A549 treated with Hydrocortisone at 1 μM for 4 hours (cell line): ENCODE measurements at places on chromosomes 16 and 17. TPM values are rescaled to one million over a fixed set of nuclear protein-coding genes. Genes with fewer than 3 reads are reported as not detected.

Gene INCA1
- 1.1 to 2.0 TPM (median 1.8 TPM) in 5 replicates for total RNA-seq

Gene PRDM7
- not detected in 5 replicates for total RNA-seq

Gene KATNIP
- total RNA-seq, result 10.9 to 14.8 TPM (median 11.5 TPM) in 5 replicates

Gene OR1A1
- not detected in 5 replicates for total RNA-seq

Gene CEP295NL
- 0.37 to 0.44 TPM (median 0.41 TPM) in 5 replicates for total RNA-seq

Gene C16orf96
- 0.05 to 0.08 TPM (median 0.06 TPM) in 4 of 5 replicates, not detected in the other for total RNA-seq

Gene EFNB3
- total RNA-seq, result 1.1 to 1.4 TPM (median 1.3 TPM) in 5 replicates

Gene MARVELD3
- total RNA-seq, result 0.24 to 0.45 TPM (median 0.26 TPM) in 5 replicates

Gene IKZF3
- total RNA-seq, result not detected in 5 replicates

Gene CHMP1A
- 89.6 to 119 TPM (median 92.0 TPM) in 5 replicates for total RNA-seq

Gene ZP2
- not detected in 5 replicates for total RNA-seq

Gene ABCC12
- 0.02 to 0.12 TPM (median 0.05 TPM) in 5 replicates for total RNA-seq

Gene GPS1
- 114 to 145 TPM (median 137 TPM) in 5 replicates for total RNA-seq

Gene DNAI2
- 0.05 to 0.06 TPM in 2 of 5 replicates, not detected in the others for total RNA-seq

Gene TOM1L1
- total RNA-seq, result 36.0 to 45.4 TPM (median 36.5 TPM) in 5 replicates

Gene CFAP97D1
- total RNA-seq, result 0.02 to 0.03 TPM (median 0.03 TPM) in 3 of 5 replicates, not detected in the others

Gene HSD17B2
- total RNA-seq, result not detected in 5 replicates

Gene NPIPB6
- 1.6 to 2.3 TPM (median 1.9 TPM) in 5 replicates for total RNA-seq

Gene RAB11FIP3
- 24.7 to 28.6 TPM (median 27.8 TPM) in 5 replicates for total RNA-seq

Gene EVPL
- total RNA-seq, result 14.7 to 18.8 TPM (median 16.8 TPM) in 5 replicates

Gene TBC1D3I
- total RNA-seq, result 0.10 to 0.27 TPM (median 0.17 TPM) in 5 replicates

Gene KRTAP4-9
- total RNA-seq, result not detected in 5 replicates

Gene LAT
- 3.5 to 5.1 TPM (median 4.3 TPM) in 5 replicates for total RNA-seq

Gene RPRML
- total RNA-seq, result 0.40 to 0.81 TPM (median 0.68 TPM) in 5 replicates

Gene TSC2
- 33.2 to 41.6 TPM (median 39.4 TPM) in 5 replicates for total RNA-seq

Gene NPIPA3
- 1.0 to 1.9 TPM (median 1.3 TPM) in 5 replicates for total RNA-seq

Gene TEKT1
- 0.03 to 0.27 TPM (median 0.16 TPM) in 5 replicates for total RNA-seq
